Activated CD4-positive, CD25-positive, alpha-beta regulatory T cell (primary cell): ENCODE measurements at places on chromosomes 3 and 15.

- no peak for DNase-seq
These were observed 92.9 kb downstream of the THRB start for GRCh38 chr3:24401811-24402185.

DNA sequence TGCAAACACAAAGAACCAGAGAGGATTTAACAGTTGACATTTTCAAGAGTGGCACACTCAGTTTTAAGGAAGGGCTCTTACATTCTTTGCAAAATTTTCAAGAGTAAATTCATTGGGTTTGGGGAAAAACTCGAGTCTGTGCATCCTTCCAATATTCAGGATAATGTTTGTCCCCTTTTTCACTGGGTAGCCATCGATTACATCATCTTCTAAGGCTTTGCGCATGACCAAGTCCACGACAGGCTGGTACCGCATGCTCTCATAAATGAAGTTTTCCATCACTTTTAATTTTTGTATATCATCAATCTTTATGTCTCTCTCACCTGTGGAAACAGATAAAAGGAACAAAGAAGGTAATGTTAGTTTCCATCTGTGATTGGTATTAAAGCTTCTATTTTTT lies 117.5 kb upstream of the TNFAIP8L3 start:
- DNase-seq = no peak

DNA sequence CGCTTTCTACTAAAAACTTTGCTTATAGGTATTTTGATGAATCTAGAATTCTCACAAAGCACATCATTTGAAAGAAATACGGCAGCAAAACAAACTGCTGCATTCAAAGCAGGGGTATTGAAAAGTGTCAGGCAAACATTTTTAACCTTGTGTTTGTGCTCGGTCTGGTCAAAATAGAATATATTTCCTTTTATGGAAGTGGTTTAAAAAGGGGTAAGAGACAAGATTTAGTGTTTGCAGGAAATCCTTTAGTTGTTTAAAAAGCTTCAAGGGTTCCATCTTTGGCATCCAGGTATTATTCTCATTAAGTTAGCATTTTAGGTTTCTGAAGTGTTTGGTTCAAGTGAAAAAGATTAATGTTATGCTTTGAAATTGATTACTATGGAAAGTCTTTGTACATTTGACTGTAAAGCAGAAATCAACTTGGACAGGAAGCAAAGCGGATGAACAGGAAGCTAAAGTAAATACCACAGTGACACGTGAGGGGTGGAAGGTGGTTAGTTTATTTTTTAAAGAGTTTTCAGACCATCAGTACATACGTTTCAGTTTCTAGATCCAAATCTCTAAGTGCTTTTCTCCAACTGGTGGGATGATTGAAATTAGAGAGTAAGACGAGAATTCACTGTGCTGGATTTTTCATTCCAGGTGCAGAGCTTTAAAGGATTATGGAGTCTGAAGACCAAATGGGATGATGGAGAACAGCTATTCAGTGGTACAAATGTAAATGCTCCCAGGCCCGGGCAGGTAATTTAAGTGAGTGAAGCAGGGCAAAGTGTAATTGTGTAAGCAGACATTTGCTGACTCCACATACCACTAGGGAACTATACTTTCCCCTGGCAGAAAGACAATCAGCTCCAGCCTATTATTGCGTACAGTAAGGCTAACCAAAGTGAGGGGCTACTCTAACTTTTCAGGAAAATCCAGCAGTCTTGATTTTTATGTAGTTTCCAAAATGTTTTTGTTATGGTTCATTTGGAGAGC lies 341.8 kb upstream of the TBL1XR1 start:
- no peak for DNase-seq

DNA sequence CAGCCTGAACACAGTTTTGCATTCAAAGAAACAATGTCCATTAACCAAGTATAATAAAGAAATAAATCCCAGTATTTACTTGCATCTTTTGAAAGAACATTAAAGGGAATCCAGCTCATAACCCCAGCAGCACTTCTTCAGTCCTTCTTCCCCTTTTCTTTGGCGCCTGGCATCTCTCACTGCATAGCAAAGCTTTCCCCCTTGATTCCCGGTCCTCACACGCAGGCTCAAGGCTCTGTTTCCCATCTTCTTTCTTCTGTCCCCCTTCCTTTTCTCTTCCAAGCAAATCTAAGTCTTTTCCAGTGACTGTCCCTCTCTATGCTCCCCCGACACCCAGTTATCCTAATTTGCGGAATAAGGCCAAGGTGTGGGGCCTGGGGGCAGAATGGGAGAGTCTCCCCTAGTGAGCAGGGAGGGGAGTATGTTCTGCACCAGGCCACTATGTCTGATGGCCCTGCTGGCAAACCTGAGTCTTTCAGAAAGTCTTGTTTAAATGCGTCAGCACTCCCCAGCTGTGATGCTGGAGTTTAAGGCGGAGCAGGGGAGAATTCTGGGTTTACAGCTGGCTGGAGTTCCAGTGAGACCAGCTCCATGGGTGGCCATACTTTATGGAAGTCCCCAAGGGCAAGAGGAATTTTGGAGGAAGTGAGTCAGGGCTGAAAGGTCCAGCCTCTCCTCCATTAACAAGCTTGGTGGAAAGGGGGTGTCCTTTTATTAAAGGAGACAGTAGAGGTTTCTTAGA lies 42.1 kb downstream of the GOLGA6A start:
- no peak for DNase-seq

- DNase-seq = no peak
These were observed 54.2 kb upstream of the SPATA12 start for GRCh38 chr3:57006179-57006657.

DNA sequence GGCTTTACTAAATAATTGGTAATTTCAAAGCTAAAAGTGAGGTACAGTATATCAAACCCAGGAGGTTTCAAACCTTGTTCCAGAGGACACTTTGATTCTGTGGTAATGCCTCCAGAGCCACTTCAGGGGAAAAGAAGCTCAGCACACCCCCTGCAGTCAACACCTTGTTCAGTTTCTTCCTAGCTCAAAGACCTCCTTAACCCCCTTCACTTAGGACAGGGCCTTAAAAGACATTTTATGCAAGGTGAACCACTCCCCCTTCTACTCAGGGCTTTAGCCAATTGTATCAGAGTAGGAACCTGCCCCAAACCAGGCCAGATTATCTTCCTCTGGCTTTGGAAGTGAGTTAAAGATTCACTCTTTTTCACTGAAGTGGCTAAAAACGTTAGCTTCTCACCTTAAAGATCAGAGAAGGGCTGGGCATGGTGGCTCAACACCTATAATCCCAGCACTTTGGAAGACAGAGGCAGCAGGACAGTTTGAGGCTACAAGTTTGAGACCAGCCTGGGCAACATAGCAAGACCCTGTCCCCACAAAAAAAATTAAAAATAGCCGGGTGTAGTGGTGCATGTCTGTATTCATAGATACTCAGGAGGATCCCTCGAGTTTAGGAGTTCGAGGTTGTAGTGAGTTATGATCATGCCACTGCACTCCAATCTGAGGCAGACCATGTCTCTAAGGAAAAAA lies 3.4 kb downstream of the DENND6A start:
- no peak for DNase-seq

GRCh38 chr3:34856081-34856947 lies 783.0 kb upstream of the ARPP21 start:
- DNase-seq = no peak

DNA sequence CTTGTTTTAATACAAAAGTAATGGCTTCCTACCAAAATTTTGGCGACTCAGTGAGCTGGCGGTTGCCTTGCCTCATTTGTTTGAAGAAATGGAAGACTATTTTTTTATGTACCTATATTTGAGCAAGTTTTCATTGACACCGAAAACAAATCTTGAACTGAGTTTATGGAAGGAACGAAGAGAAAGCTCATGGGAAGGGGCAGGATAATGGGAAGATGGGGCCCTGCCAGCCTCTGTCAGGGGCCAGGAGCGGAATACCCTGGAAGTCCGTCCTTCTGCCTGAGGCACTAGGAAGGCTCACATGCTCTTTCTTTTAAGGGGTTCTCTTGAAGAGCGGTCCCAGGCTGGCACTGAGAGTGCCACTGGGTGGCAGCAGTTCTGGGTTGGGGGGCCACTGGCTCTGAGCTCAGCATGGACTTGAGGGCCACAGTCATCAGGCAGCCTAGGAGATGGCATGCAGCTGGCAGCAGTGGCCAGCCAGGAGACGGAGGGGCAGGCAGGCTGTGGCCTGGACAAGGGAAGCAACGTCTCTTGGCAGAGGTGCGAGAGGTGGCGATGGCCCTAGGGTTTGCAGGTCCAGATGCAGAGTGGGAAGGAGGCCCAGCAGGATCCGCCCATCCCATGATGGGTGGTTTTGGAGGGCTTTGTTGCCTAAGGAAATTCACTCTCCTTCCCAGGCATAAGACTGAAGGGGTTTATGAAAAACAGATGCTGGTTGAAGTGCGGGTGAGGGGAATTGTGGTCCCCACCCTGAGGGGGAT lies 41.6 kb downstream of the ISG20 start:
- no peak for DNase-seq

DNA sequence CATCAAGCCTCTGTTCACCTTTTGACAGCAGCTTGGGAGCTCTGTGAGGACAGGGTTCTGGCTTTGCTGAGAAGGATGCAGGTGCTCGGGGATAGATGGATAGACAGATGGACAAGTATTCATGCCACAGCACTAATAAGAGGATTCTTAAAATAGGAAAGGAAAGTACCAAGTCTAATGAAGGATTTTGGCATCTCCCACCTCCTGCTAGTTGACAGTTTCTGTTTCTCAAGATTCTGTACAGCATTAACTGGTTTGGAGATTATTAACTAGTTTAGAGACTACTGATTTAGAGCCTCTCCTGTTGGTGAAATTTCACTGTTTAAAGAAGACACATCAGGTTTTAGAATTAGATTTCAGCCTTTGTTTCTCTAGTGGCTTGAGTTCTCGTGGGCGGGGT lies 152.3 kb downstream of the CACNA1D start:
- no peak for DNase-seq

GRCh38 chr3:2713923-2714322 lies 396.3 kb downstream of the IL5RA start:
- DNase-seq = no peak

- DNase-seq = no peak
These were observed 206.6 kb downstream of the SHQ1 start for GRCh38 chr3:72641684-72642083.

DNA sequence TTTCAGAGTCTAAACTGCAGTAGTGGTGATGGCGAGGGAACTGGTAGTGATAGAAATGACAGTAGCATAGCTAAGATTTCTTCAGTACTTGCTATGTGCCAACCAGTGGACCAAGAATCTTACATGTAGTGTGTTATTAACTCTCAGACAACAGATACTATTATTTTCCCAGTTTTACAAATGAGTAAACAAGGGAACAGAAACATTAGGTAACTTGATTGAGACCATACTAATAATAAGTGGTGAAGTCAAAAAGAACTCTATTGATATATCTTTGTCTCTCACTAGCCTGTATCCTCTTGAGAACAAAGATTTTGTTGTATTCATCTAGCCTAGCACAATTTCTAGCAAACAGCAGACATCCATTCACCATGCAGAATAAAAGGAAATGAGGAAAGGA lies 250.1 kb downstream of the ZBTB20 start:
- DNase-seq = no peak

DNA sequence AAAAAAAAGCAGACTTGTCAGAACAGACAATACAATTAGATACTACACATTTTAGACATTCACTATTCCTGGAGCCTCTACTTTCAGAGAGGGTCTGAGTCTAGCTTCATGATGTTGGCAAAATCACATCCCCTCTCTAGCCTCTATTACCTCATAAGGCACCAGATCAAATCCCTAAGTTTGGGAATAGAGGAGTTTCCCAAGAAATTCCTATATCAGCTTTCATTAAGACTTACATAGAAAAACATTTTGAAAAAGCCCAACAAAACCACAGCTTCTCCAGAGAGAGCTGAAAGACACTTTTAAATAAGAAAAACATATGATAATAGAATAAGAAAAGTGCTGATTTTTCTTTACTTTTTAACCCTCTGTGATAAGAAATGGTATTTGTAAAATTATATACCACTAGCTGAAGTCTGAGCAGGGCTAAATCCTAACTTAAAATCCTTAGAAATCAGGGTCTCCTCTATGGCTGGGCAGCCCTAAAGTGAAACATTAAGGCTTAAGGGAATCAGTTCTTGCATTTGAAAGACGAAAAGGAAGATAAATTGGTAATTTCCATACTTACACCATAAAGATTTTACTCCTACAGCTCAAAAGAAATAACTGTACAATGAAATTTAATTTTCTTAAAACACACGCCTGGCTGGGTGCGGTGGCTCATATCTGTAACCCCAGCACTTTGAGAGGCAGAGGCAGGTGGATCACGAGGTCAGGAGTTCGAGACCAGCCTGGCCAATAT lies 4.3 kb downstream of the TBC1D2B start:
- no peak for DNase-seq

DNA sequence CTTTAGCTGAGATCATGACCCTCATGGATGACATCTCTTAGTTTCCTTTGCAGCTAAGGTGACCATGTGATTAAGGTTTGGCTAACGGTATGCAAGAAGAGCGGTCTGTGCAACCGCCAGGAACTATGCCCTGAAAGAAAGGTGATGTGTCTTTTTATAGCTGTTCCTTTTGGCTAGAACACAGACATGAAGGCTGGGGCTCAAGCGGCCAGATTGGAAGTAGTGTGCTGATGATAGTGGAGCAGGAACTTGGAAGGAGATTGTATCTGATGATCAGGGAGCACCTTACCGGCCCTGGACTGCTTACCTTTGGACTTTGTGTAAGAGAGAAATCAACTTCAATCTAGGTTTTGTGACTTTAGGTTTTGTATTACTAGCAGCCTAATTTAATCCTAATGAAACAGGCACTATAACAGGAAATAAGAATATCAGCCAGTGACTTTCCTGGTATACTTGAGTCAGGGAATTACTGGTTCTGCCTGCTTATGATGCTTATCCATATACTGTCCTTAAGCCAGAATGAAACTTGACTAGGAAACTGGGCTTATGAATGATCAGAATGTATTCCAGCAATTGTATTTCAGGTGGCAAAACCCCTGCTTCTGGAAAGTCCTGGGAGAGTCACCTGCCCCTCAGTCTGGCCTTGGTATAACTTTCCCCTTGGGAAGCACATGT lies 164.3 kb upstream of the LRIG1 start:
- DNase-seq = no peak

- DNase-seq = no peak
These were observed 525.1 kb upstream of the ROBO2 start for GRCh38 chr3:76514836-76515235.

DNA sequence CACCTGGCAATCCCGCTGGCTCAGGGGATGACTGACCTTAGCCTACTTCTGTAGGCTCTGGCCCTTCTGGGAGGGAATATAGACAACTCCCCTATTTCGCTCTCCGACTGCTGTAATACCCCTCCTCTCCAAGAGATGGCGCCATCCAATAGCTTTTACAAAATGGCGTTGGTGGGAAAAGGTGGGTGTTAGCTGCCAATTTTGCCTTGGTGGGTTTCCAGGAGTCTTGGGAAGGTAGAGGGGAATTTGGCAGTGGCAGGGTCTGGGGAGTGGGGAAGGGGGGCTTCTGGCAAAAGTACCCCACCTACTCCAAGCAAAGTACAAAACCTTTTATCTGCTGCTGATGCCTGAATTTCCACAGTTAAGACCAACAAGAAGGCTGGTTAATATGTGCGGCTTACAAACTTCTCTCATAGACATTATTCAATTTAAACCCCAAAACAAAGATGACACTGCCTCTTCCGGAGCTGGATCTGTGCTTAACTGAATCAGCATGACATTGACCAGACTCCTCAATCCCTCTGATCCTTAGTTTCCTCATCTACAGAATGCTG lies 62.1 kb downstream of the RASGRF1 start:
- no peak for DNase-seq

- no peak for DNase-seq
These were observed 255.6 kb downstream of the TBL1XR1 start for GRCh38 chr3:176941689-176942088.

GRCh38 chr15:52076889-52077781 lies 35.4 kb downstream of the BCL2L10 start:
- DNase-seq = no peak

- DNase-seq = no peak
These were observed 187.7 kb downstream of the GREM1 start for GRCh38 chr15:32905481-32905880.

GRCh38 chr15:92655178-92655995 lies at the start of gene FAM174B:
Gene FAM174B (minus strand): TSS chr15:92655775.
- DNase-seq = no peak
